Stimulated activated CD8-positive, alpha-beta memory T cell treated with anti-CD3 and anti-CD28 coated beads, Interleukin-12 subunit alpha, Interleukin-12 subunit beta, amount 100 ng/mL, for 4 hours (primary cell): ENCODE measurements at places on chromosomes 16 and 17.

GRCh38 chr17:17254036-17254435 lies 17.1 kb upstream of the FLCN start:
- DNase-seq: no peak

DNA sequence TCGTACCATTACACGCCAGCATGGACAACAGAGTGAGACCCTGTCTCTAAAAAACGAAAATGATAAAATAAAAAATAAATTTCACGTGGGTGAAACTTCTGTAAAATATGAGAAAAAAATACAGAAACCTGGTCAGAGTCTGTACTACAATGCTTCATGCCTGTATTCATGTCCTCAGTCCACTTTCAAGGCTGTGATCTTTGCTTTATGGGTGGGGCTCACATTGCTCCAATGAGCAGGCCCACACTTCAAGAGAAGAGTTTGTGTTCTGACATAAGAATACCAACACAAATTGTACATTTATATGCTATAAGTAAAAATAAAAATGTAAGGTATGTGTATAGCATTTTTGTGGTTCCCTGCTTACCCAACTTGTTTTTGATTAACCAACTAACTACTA lies 32.2 kb upstream of the ABCA3 start:
- DNase-seq: no peak

DNA sequence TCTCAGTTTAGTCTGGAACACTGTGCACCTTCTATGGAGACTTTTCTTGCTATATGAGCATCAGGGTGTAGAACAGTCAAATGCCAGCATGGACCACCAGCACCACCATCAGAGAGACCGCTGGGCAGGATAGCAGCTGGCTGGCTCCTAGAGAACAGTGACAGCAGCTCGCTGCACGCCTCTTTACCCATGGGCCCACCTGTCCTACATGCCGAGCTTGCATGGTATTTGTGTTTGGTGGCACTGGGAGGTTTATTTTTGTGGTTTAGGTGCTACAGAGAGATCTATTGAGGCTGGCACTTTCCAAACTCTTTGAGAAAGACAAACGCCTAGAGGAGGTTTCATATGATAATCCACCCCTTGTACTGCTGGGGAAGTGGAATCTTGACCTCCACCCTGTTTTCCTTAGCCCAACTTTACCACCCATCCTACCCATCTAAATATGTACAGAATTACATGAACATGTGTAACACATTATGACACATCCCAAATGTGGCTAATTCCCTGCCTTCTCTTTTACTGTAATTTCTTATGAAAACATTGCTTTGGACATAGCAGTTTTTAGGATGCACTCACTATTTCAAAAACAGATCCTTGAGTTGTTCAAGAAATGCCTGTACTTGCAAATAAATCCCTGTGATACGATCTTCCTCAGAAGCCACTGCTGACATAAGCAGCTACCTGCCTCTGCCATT lies 46.3 kb downstream of the COG7 start:
- DNase-seq: no peak

- no peak for DNase-seq
Observed at GRCh38 chr17:28841901-28842281, 699 bp downstream of the FAM222B start.

DNA sequence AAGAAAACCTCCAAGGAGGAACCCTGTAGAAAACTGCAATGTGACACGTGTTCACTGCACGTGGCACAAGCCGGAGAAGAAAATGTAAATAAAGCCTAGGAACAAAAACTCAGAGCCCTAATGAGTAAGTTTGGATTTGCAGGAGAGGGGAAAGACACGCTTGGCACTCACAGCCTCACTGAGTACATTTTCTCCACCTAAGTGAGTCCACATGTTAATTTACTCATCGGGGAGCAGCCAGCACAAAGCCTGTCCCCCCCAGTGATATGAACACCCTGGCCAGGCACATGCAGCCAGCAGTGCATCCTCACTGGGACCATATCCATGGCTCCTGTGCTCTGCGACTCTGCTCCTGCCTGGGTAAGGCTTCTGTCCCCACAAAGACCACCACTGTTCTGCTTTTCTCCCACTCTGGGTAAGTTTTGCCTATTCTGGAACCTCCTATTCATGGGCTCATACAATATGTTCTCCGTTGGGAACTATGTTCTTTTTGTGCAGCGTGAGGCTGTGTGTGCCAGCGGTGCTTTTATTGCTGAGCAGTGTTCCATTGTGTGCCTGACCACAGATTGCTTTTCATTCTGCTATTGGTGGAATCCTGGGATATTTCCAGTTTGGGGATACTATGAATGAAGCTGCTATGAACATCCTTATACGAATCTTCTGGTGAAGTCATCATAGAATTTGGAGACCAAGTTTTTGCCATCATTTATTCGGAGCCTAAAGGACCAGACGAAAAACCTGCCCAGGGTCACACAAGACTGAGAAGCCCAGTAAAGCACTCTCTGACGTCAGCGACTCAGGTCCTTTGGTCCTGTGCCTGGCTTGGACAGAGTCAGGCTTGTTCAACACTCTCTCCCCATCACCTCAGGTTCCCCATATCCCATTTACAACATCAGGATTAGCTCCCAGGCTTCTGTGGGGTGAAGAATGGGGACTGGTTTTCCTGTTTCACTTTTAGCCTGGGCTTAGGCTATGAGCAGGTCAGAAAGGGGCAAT lies 53.3 kb downstream of the RNF112 start:
- no peak for DNase-seq

DNA sequence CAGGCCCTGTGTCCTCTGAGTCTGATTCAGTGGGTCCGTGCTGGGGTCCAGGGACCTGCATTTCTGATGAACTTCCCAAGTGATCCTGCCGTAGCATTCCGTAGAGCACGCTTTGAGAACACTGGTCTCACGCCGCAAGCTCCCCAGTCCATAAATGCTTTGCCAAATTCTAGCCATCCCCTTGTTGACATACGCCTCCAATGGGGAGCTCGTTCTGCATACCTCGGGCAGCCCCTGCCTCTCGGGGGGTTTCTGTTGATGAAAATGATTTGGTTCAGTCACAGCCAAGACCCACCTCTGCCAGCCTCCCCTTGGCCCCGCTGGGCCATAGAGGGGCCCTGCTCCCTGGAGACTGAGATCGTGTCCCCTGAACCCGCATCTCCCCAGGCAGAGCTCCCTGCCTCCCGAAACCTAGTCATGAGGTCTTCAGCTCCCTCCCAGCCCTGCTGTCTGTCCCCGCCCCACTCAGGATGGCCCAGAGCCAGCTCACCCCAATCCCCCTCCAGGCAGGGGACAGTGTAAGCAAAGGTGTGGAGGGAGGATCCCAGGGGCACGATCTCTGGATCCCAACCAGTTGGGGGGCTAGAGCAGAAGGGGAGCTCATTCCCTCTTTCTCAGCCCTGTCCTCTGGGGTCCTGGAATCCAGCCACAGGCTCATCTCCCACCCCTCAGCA lies 16.2 kb upstream of the SPNS2 start:
- DNase-seq: no peak

- no peak for DNase-seq
Observed at GRCh38 chr16:24074574-24074973, 181.6 kb upstream of the CACNG3 start.

GRCh38 chr17:37212179-37212578 lies 163.6 kb upstream of the C17orf78 start:
- DNase-seq: no peak

- DNase-seq: no peak
Observed at GRCh38 chr17:64151016-64151368, 21.0 kb upstream of the ERN1 start.

GRCh38 chr17:1197781-1198490 lies 18.2 kb upstream of the ABR start:
- DNase-seq: peak; percentile 52

GRCh38 chr17:49217651-49218413 lies 7.3 kb downstream of the ABI3 start:
- DNase-seq: peak; percentile 61

DNA sequence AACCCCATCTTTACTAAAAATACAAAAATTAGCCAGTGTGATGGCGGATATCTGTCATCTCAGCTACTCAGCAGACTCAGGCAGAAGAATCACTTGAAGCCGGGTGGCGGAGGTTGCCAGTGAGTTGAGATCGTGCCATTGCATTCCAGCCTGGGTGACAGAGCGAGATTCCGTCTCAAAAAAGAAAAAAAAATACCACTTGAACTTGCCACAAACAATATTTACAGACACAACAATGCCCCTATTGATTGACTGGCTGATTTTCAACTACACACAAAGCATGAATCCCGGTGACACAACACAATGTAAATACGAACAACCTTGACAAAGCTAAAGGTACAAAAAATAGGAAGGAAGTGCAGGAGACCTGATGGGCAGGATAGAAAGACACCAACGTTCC lies 49.3 kb downstream of the NXN start:
- no peak for DNase-seq

DNA sequence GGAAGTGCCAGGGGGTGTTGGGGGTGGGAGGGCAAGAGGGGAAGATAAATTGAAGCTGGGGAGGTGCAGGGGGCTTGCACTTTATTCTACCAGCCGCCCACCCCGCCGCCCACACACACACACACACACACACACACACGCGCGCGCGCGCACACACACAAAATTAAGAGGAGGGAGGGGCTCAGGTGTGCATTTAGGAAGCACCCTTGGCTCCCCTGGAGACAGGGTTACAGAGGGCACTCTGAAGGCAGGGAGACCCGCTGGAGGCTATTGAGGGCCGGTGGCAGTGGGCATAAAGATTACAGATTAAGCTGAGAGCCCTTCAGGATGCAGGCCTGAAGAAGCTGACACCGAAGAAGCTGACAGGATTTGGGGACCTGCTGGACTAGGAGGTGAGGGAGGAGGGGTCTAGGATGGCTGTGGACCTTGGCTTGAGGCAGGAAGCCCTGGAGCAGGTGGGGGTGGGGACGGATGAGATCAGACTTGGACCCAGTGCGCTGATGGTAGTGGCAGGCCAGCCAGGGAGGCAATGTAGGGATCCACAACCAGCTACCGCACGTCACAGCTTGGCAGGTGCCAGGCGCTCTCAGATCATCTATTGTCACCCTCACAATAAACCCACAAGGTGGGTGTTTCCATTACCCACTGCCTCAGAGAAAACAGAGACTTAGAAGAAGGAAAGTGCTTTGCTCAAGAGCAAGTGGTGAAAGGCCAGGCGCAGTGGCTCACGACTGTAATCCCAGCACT lies 772 bp upstream of the SAMD14 start:
- no peak for DNase-seq

DNA sequence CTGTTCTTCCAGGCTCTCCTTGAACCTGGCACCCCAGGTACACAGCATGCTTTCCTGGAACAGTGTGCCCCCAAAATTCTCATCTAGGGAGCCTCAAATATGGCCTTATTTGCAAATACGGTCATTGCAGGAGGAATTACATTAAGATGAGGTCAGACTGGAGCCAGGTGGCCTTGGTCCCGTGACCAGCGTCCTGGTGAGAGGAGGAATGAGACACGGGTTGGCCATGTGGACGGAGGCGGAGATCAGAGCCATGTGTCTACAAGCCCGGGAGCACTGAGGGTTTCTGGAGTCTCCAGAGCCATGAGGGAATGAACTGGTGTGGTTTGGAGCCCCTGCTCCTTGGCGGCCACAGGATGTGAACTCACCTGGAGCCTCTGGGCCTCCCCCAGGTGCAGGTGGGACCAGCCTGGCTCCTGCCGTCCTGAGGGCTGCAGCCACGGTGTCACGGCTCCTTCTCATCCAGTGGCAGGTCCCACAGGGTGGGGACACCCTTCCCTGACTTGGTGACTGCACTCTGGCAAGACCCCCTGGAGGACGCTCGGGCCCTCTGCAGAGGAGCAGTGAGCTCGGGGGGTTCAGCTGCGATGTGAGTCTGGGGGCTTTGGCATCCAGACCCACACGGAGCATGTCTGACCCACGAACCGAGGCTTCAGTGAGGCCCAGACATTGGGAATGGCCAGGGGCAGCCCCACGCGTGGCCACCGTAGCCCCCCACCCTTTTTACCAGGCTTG lies 21.8 kb upstream of the GNG13 start:
- DNase-seq: no peak

GRCh38 chr16:55035956-55036355 lies 105.3 kb downstream of the IRX5 start:
- DNase-seq: no peak

DNA sequence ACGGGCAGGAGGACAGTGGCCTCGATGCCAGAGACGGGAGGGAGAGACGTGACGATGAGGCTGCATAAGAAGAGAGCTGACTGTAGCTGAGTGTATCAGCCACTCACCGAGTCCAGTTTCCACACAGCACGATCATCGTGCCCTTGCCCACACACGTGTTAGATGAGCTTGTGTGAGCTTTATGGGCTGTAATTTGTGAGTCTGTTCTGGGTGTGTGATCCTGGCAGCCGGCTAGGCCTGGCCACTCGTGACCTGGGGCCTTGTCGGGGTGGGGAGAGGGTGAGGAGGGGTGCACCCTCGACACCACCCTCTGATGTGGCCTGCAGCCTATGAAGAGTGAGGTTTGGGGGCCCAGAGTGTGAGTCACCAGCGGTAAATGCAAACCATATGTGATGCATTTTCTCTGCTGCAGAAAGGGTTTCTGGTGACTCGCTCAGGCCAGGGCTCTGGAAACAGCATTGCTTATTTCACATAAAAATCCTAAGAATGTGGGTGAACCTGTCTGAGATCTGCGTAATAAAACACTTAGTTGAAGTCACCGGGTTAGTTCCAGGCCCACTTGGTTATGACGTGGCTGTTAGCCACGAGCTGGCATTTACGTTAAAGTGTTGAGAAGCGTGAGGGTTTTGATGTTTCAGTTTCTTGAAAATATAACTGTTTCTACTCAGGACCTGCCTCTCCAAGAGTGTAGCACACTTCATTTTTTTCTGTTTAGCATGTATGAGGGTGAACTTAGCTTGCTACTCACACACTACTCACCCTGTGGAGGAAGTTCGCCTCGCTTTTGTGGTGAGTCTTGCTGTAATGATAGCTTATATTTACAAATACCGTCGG lies 4.2 kb downstream of the METRNL start:
- DNase-seq: peak; percentile 66

DNA sequence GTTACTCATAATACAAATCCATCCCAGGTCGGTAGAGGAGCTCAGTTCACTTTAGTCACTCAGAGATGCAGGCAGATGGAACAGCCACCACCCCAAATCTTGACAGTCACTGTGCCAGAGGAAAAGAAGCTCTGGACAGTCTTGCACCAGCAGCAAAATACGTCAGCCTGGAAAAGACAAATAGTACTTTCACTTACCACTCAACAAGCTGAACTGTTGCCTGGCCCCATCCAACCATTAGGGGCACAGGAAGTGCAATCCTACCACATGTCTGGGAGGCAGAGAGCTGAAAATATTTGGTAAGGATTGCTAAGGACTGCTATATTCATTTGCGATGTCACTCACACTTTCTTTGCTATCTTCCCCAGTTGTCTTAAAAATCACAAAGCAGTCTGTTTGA lies 239.1 kb upstream of the TOX3 start:
- no peak for DNase-seq

DNA sequence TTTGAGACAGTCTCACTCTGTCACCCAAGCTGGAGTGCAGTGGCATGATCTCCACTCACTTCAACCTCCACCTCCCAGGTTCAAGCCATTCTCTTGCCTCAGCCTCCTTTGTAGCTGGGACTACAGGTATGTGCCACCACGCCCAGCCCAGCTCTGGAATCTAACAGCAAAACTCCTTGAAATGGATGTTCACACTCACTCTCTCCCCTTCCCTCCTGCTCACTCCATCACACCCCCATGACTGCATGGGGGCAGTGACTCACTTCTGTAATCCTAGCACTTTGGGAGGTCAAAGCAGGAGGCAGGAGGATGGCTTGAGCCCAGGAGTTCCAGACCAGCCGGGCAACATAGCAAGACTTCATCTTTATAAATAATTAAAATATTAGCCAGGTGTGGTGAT lies 11.1 kb upstream of the TFAP4 start:
- no peak for DNase-seq
